ENCODE measurements at places on chromosomes 5 and 9.

- no peak for DNase-seq
Observed at GRCh38 chr9:22838266-22838665, 391.6 kb downstream of the DMRTA1 start.

DNA sequence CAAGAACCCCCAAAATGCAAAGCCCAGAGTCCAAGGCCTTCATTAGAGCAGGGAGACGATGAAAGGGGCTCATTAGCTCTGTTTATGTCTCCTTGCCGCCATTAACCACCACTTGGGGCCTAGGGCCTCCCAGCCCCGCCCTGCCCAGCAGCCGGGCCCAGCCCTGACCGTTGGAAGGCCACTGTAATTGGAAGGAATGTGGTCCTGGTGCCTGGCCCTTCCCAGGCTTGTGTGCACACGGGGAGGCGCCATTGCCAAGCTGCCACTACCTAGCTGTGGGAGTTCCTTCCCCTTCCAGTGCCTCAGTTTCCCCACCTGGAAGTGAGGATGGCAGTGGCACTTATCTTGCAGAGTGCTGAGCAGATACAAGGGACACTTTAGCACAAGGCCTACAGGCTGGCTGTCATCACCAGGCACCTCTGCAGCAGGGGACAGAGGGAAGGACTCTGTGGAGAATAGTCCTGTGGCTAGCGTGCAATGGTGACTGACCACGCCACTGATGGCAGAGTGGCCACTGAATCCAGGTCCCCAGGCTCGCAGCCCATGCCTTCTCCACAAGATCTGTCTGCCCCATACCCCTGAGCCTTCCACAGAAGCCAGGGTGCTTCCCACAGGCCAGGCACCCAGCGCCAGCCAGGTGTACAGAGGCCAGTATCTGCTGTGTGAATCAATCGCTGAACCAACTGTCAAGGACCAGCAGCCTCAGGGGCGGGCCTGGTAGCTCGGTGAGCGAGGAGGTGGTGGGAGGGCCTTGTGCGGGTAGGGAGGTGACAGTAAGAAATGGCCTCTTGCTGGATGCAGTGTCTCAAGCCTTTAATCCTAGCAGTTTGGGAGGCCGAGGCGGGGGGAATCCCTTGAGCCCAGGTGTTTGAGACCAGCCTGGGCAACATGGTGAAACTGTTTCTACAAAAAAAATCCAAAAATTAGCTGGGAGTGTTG is 20.8 kb downstream of the GBGT1 start:
- DNase-seq = no peak

DNA sequence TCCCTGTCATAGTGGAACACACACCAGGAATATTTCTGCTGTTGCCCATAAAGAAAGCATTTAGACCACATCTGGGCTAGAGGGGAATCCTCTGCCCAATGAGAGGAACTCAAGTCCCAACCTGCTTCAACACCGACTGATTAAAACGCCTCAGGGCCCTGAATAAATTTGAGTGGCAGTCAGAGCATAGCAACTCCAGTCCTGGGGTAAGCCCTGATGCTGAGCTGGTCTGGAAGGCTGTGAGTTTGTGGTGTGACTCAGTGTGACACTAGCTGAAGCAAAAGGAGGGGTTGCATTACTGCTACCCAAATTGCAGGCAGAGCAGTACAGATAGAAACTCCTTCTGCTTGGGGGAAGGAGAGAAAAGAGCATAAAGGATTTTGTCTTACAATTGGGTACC is 148.3 kb downstream of the PRDM9 start:
- DNase-seq = no peak

DNA sequence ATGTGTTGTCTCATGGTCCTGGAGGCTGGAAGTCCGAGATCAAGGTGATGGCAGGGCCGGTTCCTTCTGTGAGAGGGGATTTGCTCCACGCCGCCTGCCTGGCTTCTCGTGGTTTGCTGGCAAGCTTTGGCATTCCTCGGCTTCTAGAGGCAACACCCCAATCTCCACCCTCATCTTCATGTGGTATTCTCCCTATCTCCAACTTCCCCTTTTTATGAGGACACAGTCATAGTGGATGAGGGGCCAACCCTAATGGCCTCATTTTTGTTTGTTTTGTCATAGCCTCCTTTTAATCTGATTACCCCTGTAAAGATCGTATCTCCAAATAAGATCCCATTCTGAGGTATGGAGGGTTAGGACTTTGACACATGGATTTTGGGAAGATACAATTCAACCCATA is 41.7 kb upstream of the CLK4 start:
- no peak for DNase-seq

DNA sequence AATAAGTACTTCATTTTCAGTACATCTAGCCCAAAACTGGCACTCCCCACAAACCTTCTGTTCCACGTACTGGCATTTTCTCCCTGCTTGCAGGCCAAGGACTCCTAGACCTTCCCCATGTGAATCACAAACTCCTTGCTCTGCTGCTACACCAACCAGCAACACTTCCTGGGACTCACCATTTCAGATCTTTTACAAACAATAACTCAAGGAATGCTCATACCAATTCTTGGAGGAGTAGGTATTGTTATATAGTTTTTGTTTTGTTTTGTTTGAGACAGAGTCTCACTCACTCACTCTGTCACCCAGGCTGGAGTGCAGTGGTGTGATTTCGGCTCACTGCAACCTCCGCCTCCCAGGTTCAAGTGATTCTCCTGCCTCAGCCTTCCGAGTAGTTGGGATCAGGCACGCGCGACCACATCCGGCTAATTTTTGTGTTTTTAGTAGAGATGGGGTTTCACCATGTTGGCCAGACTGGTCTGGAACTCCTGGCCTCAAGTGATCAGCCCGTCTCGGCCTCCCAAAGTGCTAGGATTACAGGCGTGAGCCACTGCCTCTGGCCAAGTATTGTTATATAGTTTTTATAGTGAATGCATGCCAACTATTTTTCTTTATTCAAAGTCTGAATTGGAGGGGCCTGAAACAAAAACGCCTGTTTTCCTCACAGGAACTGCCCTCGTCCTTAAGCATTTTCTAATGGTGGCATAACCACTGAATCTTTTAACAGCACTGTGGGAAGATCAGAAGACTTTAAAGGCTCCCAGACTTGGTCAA is 210.8 kb downstream of the TSSK1B start:
- no peak for DNase-seq

DNA sequence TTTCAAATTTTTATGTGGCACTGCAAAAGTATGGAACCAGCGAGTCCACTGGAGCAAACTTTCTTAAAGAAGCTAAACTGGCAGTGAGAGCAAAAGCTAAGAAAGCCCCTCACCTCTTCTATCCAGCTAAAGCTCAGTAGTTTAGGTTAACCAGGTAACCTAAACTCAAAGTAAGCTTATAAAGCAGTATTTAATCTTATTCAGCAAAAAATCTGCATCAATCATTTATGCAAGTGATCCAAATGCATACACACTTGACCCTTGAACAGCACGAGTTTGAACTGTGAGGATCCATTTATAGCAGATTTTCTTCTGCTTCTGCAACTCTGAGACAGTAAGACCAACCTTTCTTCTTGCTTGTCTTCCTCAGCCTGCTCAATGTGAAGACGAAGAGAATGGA is 363.8 kb upstream of the CDH18 start:
- DNase-seq = no peak

- DNase-seq = peak; percentile 25
Observed at GRCh38 chr5:111645303-111645838, 111.6 kb downstream of the NREP start.

All from fibroblast of the aortic adventitia (primary cell).